ENCODE measurements at places on chromosomes 6 and 20.

- DNase-seq = no peak
Observed at GRCh38 chr20:17868151-17868550, 100.4 kb downstream of the SNX5 start.

DNA sequence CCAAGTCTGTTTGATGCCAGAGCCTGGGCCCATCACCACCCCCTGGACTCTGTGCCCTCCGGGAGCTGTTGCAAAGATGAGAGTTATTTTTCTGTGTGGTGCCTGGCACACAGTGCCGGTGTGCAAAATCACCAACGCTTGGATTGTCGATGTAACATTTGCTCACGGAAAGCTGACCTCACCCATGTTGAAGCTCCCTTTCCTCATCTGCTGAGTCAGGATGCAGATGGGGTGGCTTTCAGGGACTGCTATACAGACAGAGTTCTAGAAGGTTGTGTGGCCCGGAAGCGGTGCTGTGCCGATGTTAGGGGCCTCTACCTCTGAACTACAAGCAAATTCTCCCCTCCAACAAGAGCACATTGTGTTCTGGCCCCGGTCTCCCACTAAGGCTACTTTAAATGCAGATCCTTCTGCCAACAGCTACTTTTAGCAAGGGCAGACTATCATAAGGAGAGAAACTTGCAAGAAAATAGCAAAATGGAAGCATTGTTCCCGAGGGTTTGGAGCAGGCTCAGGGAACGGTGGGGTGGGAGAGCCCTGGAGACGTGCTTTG, 34.0 kb downstream of the EYA2 start:
- no peak for DNase-seq

DNA sequence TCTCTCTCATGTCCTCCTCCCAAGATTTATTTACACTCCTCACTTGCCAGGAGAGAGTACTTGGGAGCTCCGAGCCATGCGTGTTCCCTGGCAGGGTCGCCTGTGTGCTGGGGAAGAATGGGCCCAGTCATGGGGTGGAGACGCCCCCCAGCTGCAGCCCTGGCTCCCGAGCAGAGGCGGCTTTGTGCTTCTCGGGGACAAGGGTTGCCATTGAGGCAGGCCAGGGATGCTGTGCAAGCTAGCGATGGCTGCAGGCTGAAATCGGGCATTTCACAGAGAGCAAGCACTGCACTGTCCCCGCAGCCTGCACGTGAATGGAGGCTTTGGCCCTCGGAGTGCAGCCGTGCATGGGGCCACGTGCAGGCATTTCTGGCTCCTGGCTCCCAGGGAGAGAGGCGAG, 23.8 kb downstream of the PHACTR3 start:
- DNase-seq = no peak

- no peak for DNase-seq
Observed at GRCh38 chr6:117653949-117654348, 21.3 kb upstream of the NUS1 start.

- DNase-seq = no peak
Observed at GRCh38 chr6:25434921-25435320, 155.7 kb downstream of the CARMIL1 start.

DNA sequence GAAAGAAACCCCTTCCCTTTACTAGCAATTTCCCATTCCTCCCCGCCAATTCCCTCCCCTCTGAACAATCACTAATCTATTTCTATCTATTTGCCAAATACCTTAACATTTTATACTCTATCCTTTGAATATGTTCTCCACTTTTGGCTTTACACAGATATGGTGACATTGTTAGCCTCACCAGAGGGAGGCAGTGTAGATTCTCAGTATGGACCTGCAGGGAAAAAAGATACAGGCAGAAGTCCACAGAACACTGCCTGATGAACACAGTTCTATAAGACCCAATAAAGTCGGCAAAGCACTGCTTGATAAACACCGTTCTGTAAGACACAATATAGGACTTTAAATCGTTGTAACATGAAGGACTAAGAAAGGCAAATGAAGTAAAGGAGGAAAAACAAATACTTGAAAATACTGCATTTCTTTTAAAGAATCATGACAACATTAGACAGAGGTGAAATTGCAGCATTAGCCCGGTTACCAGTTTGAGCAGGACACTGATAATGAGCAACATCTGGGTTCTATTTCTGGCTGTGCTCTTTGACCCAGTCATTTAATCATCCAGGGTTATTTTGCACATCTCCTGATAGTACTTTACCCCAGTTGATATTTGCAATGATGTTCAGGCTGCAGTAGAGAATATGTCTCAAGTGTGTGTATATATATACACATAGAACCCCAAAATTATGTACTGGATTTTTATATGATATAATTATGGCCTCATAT, 296.8 kb downstream of the UTRN start:
- peak; percentile 22 for DNase-seq

GRCh38 chr6:89888871-89889270, 5.4 kb upstream of the GJA10 start:
- DNase-seq = no peak

DNA sequence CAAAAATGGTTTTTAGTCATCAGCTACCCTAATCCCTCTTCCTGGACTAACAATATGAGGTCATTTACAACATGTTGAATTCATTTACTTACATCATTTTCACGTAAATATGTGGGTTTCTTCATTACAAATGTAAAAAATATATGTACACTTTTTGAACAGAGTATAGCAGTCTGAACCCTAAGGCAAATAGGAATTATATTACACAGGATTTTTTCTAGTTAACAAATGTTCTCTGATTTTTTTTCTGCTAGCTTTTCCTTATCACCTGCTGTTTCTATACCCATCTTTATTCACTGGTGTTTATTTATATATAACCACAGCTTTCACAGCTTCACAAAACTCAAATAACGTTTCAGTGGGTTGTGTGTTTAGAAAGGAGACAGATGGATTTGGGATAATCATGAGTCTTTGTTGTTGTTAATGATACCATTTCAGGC, 21.0 kb upstream of the CD2AP start:
- DNase-seq = no peak

DNA sequence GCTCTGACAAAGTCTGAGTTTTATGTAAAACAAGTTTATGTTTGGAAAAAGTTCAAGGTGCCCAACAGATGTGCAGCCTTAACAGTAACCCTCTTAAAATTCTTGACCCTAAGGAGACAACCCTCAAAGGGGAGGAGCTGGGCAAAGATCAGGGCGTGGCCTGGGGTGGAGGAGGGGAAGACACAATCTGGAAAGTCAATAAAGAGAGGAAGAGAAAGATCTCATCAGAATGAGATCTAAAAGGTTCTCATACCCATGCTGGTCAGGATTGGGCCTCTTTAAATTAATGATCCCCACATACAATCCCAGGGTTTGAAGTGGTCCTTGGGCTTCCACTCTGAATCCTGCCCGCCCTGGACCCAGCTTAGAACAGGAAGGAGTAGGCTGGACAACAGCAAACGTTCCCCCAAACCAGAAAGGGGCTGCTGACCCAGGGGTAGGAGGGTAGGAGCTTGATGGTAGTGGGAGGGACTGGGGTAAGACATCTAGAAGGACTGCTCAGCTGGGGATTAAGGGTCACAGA, 33.0 kb downstream of the FOXP4 start:
- DNase-seq = no peak

DNA sequence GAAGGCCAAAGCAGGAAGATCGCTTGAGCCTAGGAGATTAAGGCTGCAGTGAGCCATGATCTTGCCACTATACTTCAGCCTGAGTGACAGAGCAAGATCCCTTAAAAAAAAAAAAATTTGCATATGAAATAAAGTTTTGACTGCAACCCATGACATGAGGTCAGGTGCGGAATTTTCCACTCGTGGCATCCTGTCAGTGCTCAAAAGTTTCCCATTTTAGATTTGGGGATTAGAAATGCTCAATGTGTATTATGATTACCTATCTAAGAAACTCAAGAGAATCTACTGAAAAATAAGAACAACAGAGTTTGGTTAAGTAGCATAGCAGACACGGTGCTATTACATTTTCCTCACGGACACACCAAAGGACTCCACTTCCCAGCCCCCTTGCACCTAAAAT, 11.7 kb downstream of the SLC23A2 start:
- DNase-seq = no peak

DNA sequence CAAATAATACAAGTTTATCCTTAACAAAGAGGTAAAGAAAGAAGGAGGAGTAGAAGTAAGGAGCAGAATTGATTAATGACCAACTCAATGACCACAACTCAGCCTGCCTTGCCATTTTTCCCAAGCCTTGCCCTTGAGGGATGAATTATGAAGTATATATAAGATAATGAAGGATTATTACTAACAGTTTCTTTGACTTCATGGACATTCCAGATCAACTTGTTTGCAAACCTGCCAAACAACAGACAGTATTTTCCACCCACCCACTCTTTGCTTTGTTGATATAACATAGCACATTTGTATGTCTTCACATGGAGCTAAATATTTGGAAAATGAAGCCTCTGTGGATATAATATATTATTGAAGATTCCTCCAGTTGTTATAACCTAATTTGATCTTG, 9.9 kb upstream of the C6orf141 start:
- DNase-seq = no peak

GRCh38 chr6:47109281-47109680, 67.1 kb upstream of the ADGRF1 start:
- DNase-seq = no peak

GRCh38 chr6:122401104-122401503, 1.7 kb downstream of the HSF2 start:
- no peak for DNase-seq

DNA sequence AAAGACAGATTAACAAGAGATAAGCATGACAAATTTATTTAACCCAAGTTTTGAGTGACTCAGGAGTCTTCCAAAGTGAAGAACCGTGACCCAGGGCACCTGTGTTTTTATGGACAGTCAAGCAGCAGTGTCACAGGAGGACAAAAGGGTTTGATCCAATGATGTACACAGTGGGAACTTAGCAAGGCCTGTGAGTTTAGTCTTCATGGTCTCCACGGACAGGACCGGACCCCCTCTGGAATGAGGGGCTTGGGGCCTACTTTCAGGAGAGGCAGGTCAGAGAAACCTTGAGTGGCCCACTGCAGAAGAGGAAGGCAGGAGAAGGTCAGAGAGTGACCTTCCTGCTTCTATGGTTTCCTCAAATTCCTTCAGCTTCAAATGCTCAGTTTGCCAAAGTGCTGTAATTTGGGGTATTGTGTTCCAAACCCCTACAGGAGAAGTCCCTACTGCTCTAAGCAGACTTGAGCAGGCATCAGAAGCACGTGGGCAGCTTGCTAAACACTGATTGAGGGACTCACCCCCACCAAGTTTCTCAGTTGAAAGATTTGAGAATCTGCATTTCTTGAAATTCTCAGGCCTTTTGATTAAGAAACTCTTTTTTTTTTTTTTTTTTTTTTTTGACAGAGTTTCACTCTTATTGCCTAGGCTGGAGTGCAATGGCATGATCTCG, 26.4 kb upstream of the ZMYND8 start:
- no peak for DNase-seq

DNA sequence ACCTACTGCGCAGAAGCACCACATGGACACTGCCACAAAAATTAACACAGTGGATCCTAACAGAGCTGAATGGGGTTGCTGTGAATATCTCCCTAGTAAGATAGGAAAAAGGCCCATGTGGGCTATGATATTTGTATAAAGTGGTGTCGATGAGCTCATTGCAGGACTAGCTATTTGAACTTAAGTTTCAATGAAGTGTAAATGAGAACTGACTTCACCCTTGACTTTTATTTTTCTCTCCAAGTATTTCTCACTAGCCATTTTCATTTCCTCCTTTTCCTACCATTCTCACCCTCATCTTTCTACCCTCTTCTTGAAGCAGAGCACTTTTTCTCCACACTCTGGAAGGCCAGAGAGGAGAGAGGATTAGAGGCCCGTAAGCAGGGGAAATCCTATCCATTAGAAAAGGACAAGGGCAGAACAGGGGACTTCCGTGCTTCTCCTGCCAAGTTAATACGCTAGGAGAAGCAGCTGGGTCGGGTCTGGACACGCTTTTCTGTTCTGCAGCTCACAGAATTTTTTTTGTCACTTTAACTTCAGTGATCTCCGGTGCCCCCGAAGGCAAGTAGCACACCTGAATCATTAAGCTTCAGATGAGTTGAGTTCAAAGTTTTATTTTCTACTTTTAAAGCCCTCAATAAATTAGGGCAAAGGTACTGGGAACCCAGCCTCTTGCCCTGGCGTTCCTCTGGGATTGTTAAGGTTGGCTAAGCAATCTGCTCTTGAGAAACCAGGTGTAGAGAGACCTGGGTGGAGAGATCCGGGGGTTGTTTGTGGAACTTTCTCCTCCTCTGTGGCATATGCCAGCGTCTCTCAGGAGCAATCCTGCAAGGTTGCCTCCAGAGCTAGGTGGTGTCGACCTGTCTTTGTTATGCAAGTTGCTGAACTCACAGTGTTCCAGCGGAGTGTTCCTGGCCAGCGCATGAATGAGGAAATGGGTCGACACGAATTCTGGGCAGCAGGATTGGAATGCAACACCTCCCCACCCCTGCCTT, 56.2 kb upstream of the ARID1B start:
- DNase-seq = no peak

GRCh38 chr6:132780770-132781371, 17.6 kb downstream of the SLC18B1 start:
- no peak for DNase-seq

- DNase-seq = no peak
Observed at GRCh38 chr20:50562262-50562701, 52.1 kb downstream of the PTPN1 start.

GRCh38 chr6:14060971-14061370, 56.6 kb upstream of the CD83 start:
- no peak for DNase-seq

DNA sequence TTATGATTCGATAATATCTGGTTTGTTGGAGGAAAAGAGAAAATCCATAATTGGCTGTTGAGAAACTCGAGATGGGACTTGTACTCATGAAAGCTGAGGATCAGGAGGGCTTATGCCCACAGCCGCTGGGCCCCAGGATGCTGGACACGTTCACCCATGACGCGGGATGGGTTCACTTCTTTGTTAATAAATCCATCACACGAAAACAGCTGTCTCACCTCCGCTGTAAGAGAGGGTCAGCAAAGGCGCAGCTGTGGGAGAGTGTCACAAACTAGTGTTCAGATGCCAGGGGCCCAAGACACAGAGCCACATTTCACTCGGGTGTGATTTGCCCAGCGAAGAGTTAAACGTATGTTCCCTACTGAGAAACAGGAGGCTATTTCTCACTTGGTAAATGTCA, 315.1 kb downstream of the THBS2 start:
- DNase-seq = no peak
